ENCODE measurements at places on chromosomes 7 and 10.

DNA sequence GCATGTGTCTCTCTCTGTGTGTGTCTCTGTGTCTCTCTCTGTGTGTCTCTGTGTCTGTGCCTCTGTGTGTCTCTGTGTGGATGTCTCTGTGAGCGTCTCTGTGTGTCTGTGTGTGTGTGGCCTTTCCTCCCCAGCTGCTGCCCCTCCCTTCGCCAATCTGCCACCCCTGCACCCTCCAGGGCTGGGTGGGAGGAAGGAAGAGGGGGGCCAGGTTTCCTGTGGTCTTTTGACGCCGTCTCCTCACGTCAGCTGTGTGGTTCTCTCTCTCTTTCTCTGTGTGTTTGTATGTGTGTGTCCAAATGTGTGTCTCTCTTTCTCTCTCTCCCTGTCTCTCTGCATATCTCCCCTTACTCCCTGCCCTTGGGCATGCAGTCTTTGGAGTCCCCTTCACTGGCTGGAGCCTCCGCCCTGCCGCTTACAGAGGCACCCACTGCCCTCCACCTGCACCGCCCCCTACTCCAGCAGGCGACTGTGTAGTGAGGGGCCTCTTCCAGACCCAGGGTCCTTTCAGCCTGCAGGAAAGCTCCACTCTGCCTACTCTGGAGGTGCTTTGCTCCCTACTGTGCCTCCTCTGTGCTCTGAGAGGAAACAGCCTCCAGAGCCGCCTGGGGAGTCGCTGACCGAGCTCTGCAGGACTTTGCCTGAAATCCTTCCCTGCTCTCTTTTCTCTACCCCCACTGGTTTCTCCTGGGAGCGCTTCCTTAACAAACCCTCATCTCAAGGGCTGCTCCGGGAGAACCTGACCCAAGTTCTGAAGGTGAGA, 44.2 kb upstream of the C10orf71 start:
- DNase-seq: no peak

DNA sequence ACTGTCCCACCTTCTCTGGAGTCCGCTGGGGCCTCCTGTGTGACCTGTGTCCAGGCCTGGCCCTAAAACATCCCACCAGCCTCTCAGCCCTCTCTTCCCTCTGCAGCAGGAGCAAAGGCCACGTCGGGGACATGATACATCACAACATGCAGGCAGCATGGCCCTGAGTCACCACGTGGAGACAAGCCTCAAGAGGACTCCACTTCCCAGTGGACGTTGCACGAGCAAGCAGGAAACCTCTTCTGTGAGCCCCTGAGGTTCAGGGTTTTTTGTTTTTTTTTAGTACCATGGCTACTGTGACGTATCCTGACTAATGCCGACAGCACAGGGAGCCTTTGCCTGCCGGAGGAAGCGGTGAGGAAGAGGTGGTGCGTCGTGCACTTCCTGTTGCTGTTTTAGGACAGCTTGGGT, 165.9 kb downstream of the DNAJB6 start:
- no peak for DNase-seq

DNA sequence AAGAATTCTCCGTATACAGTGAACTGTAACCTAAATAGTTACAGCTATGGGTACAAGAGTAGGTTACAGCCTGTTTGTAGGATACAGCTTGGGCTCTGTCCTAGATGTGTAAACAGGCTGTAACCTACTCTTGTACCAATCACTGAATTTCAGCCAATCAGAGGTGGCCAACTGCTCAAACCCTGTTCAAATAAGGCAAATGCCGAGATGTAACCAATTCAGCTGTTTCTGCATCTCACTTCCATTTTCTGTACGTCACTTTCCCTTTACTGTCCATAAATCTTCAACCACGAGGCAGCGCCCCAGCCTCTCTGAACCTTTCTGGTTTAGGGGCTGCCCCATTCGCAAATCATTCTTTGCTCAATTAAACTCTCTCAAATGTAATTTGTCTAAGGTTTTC, 8.3 kb upstream of the MMP21 start:
- DNase-seq: no peak

GRCh38 chr7:15306296-15306695, 255.5 kb downstream of the AGMO start:
- DNase-seq: no peak

GRCh38 chr7:22715969-22716368, 11.0 kb upstream of the IL6 start:
- DNase-seq: no peak

GRCh38 chr7:20376796-20377195, 46.1 kb downstream of the ITGB8 start:
- DNase-seq: no peak

- DNase-seq: no peak
These were observed 16.8 kb downstream of the NOBOX start for GRCh38 chr7:144386741-144387140.

DNA sequence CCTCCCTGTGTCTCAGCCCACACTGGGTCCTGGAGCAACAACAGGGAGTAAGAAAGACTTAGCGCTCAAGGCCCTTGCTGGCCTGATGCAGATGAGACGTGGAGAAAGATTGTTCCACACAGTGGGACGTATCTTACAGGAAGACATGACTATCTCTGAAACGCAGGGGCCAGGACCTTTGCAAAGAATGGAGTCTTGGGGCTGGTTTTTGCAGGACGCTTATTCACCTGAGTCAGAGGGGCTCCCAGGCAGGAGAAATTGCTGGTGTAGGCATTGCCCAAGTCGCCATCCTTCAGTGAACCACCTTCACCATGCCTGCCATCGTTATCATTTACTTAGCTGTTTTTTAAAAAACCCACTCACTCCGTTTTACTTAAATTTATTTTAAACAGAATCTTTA, 11.8 kb upstream of the GDF10 start:
- DNase-seq: no peak

GRCh38 chr7:30351286-30351685, 66.9 kb downstream of the ZNRF2 start:
- DNase-seq: no peak

- no peak for DNase-seq
These were observed 110.8 kb downstream of the REEP3 start for GRCh38 chr10:63631991-63632390.

DNA sequence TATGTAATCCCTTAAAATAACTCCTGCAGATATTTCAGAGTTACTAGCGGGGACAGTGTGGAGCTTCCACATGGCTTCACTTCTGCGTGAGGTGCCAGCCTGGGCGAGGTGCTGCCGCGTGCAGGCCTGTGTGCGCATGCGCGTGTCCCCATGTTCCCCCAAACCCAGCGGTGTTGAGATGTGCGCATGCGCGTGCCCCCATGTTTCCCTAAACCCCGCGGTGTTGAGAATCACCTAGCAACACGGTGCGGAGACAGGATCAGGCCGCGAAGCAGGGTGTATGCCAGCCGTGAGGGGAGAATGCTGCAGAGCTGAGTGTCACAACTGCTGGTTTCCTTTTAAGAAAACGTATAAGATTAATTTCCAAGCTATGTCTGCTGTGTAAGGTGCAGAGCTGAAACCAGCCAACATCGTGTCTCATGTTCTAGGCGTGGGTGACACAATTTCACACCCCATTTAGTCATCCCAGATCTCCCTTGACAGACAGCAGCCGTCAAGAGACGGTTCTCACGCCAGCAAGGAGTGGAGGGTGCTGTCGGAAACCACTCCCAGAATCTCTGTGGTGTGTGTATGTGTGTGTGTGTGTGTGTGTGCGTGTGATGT, 71.9 kb upstream of the ADARB2 start:
- DNase-seq: no peak

GRCh38 chr10:93226619-93227018, 152.9 kb downstream of the CYP26A1 start:
- no peak for DNase-seq

DNA sequence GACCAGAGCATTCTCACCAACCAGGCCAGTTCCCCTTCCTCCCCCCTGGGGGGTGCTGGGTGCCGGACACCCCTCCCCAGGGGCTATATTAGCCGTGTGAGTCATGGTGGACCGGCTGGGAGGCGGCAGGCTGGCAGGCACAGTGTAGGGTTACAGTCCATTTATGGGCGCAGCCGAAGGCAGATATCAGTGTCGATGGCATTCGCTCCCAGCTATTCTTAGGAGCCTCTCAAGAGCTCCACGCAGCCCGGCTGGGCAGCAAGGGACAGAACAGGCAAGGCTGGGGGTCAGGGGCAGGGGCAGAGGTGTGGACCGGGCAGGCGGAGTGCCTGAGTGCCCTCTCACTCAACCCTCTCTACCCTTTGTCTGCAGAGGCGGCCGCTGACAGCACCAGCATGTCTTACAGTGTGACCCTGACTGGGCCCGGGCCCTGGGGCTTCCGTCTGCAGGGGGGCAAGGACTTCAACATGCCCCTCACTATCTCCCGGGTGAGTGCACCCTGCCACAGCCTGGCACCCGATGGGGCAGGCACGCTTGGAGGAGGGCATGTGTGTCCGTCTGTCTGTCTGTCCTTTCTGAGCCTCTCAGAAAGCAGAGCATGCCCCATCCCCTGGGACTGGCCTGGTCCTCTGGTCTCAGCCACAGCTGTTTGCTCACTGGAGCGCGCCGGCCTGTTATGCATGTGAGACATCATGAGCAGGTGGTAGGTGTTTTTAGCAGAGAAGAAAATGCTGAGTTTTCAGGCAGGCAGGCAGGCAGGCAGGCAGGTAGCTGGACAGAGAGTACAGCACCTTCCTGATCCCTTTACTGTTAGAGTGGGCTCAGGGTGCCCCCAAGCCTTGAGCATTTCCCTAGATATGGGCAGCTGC, at the start of gene LDB3:
TSS of gene LDB3 (plus strand) at position 215 of the 869 bp plus-strand sequence. CDS start at position 396, 181 bp downstream.
- DNase-seq: peak; percentile 46

- no peak for DNase-seq
These were observed 28.0 kb upstream of the GSAP start for GRCh38 chr7:77444123-77444522.

DNA sequence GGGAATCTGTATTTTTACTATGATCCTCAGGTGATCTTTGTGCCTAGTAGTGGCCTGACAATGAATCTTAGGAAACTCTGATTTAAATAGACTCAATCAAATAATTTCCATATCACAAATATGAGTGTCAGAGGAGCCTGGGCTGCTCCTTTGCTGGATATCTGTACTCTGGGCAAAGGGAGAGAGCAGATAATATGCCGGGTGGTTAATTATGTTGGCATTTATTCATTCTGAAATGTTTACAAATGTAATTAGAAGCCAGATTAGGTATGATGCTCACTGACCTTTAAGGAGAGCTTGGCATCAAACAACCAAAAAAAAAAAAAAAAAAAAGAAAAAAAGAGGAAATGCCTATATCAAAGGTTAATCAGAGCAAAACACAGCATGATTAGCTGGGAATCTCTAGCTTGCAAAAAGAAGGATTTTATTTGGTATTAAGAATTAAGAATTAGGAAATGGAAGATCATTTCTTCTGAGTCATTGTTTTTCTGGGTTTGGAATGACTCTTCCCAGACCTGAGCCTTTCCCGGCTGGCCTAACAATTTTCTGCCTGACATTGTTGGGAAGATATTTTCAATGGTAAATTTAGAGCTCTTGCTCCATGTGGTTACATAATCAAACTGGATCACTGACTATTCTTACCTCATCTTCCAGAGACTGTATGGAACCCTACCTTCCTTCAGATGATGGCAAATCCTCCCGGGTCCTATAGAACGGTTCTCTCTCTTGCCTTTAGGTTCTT, 365.3 kb downstream of the REEP3 start:
- DNase-seq: no peak

DNA sequence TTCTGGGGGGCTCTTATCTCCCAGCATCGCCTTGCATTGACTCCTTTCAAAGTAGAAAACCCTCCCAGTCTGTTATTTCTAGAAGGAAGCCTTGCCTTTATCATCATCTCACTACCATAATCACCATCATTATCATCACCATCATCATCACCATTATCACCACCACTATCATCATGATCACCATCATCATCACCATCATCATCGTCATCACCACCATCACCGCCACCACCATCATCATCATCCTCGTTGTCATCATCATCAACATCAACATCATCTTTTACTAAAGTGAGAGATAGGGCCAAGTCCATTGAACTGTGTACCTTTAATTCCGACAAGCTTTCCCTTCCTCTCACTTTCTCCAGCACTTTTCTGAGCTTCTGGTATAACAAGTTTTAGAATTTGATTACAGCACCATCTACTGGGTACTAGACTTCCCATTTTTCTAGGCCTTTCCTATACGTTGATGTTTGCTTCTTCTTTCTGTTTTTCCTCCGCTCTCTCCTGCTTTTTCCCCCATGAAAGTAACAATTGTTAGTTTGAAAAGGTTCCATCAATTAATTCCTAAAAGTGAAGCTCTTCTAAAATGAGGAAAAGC, 226.4 kb downstream of the BUB3 start:
- no peak for DNase-seq

- DNase-seq: no peak
These were observed 11.4 kb downstream of the BLNK start for GRCh38 chr10:96260014-96260413.

DNA sequence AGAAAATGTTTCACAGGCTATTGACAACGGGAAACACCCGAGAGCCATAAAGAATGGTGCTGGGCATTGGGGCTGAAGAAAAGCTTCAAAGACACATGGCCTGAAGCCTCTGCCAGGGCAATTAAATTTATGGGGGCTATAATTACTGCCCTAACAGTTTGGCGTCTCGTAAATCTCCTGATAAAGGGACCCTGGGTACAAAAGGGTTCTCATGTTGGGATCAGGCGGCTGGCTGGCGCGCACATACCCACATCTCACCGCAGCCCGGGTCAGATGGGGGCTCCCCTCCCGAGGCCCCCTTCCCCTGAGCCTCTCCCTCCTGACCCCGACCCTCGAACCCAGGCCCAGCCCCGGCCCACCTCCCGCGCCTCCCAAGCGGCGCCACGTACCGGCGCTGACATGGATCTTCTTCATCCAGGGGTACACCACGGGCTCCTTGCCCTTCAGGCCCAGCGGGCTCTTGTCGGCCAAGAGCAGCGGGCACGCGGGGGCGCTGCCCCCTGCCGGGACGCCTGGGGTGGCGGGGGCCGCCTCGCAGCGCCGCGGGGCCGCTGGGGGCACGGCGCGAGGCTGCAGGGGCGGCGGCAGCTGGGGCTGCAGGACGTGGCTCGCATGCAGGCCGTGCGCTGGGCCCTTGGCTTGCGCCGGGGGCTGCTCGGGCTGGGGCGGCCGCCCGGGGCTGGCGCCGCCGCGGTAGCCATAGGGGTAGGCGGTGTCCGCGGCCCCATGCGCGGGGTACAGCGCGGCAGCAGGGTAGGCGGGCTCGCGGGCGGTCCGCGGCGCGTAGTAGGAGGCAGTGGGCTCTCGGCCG, 623 bp downstream of the HOXA4 start:
- no peak for DNase-seq

GRCh38 chr7:67105377-67105776, 108.7 kb downstream of the TYW1 start:
- no peak for DNase-seq

GRCh38 chr10:64518456-64518855, 997.3 kb downstream of the REEP3 start:
- DNase-seq: no peak

- DNase-seq: no peak
These were observed 57.4 kb downstream of the PIP4K2A start for GRCh38 chr10:22657024-22657423.

- DNase-seq: peak; percentile 11
These were observed 19.8 kb downstream of the ITGB8 start for GRCh38 chr7:20350518-20350951.

GRCh38 chr10:7202793-7203355, 208.0 kb downstream of the SFMBT2 start:
- no peak for DNase-seq

- DNase-seq: no peak
These were observed 207.2 kb downstream of the ZNF365 start for GRCh38 chr10:62581351-62581750.

- DNase-seq: no peak
These were observed 558.2 kb upstream of the PFKP start for GRCh38 chr10:2509081-2509531.

Measured in HEK293T (cell line).